Cerebellum (tissue), 4 donors: ENCODE measurements at places on chromosomes 12 and 14.

DNA sequence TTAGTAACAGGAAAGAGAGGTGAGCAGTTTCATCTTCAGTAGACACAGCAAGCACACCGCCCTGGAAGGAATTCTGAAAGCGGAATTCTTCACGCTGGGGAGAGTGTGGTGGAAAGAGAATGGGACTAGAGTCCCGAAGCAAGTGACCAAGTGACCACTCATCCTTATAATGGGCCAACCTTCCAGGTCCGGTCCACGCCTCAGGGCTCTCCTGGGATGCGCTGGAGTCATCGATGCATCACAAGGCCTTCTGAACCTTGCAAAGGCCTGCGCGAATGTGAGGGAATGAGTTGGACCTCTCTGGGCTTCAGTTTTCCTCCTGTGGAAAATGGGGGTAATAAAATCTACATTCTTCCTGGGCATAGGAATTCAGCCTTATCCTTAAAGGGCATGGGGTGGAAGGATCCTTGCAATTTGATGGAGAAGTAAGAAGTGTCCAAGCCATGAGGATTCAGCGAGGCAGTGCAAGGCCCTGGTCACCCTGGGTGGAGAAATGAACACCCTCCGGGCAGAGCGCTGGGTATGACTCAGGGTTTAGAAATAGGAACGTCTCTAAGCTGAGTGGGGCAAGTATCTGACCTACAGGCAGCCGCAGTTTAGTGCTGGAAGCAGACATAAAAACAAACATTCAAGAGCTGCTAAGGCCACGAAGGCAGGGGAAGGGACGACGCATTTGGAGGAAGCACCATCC, 97.7 kb downstream of the SETD3 start:
- no peak for DNase-seq

DNA sequence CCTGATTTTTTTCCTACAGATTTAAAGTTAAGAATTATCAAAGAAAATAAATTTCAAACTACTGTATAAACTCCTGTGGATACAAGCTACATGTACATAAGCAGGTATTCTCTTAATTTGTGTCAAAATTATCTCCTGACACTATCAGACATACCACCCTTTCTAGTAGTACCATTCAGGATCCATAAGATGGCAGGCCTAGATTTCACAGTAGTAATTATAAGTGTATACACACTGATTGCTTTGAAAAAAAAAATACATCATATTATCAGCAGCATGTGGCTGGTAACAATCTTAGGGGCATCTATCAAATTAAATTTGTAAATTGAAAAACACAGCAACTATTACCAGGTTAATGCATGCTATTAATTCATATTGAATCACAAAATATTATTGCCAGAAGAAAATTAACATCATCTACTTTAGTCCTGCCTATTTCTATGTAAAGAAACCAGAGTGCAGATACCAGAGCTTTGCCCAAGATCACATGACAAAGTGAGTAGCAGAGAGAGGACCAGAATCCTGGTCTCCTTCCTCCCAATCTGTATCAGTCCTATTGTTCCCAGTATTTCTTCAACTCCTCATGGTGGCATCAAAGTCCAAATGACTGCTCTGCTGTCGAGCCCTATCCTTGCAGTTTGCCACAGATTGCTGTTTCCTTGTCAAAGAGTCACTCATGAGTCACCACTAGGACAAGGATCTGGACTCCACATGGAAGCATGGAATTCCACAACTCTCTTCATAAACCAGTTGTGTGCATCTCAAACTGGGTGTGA, 27.7 kb upstream of the CALM1 start:
- DNase-seq = no peak

- DNase-seq = no peak
These were observed 36.4 kb downstream of the NFKBIA start for GRCh38 chr14:35368139-35368460.

- no peak for DNase-seq
These were observed 1316.7 kb upstream of the TMEM132C start for GRCh38 chr12:126950266-126950665.
